ENCODE measurements at places on chromosomes 7 and 10. TPM values are rescaled to one million over a fixed set of nuclear protein-coding genes. Genes with fewer than 3 reads are reported as not detected.
A peak's percentile ranks its signal among the peaks of the same experiment; 100 is the strongest.

DNA sequence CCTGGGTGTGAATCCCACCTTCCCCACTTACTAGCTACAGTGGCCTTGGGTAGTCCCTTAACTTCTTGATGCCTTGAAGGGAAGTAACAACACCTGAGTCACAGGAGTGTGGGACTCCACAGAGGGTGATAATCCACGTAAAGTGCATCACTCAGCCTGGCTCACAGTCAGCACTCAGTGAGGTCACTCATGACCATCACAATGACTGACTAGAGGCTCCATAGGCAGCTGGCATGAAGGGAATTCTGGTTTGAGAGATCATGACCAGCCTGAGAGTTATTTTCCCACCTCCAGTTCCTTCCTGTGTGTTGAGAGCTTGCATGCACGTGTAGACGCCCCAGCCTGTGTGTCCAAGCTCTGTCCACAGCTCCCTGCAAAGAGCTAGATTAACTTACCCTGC is 34.8 kb downstream of the NEUROG3 start:
- no peaks in the 10 kb centered on the region for H3K27me3 ChIP-seq
- DNase-seq = no peak
- no peak overlapping the region for H3K4me3 ChIP-seq
- no peak overlapping the region for H3K27ac ChIP-seq

DNA sequence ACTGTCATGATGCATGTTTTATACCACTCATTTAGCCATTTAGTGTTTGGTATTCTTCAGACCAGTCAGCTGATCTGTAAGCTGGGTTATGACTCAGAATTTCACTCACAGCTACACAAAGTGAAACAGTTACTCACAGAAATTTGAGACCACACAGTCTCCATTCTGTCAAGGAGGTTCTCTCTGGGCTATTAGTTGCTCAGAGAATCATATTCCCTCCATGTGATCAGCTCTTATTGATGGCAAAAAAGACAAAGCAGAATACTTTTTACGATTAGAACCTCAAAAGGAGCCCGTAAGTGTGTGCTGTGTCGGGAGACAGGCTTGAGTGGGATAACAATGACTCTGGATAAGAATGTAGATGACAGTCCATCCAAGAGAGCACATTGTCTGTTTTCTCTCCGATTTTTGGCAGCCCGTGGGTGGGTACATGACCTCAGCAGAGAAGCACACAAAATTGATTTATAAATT is 277.6 kb upstream of the SORCS1 start:
- no peaks in the 10 kb centered on the region for H3K4me1 ChIP-seq
- H3K36me3 ChIP-seq = no peaks in the 10 kb centered on the region
- H3K4me3 ChIP-seq = no peak overlapping the region
- no peak for DNase-seq

- H3K4me1 ChIP-seq = no peaks in the 10 kb centered on the region
- no peaks in the 10 kb centered on the region for H3K27me3 ChIP-seq
- H3K36me3 ChIP-seq = no peaks in the 10 kb centered on the region
- no peak overlapping the region for H3K27ac ChIP-seq
- DNase-seq = no peak
Measured at GRCh38 chr7:22675917-22676343, 51.1 kb upstream of the IL6 start.

DNA sequence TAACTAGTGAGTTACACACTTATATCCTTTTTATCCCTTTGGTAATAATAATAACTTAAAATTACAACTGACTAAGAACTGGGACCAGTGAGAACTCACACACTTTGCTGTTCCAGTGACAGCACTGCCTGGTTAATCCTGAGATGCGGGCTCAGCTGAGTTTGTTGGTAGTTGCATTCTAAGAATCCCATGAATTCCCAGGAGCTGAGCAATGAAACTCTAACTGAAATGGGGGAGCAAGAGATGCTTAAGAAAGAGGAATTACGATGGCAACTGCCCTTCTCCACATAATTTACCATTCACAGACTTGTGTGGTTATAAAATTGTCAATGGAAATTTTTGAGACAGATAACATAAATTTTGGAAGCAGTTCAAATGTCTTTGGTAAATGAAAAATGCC is 659.4 kb downstream of the MAGI2 start:
- H3K4me3 ChIP-seq = no peak overlapping the region
- no peaks in the 10 kb centered on the region for H3K36me3 ChIP-seq
- H3K4me1 ChIP-seq = no peaks in the 10 kb centered on the region
- no peaks in the 10 kb centered on the region for H3K27me3 ChIP-seq
- DNase-seq = no peak

GRCh38 chr10:45408421-45409319 is 34.7 kb downstream of the ALOX5 start:
- H3K27ac ChIP-seq = no peak overlapping the region
- no peak for DNase-seq
- no peaks in the 10 kb centered on the region for H3K36me3 ChIP-seq

- H3K36me3 ChIP-seq = no peaks in the 10 kb centered on the region
- no peak for DNase-seq
- H3K4me3 ChIP-seq = no peak overlapping the region
- no peaks in the 10 kb centered on the region for H3K4me1 ChIP-seq
- H3K27ac ChIP-seq = peak overlapping the region; percentile 61
- H3K27me3 ChIP-seq = no peaks in the 10 kb centered on the region
Measured at GRCh38 chr7:93943816-93944540, 22.4 kb downstream of the GNG11 start.

GRCh38 chr10:73807471-73807870 is 3.9 kb downstream of the NDST2 start:
- no peaks in the 10 kb centered on the region for H3K27me3 ChIP-seq
- no peaks in the 10 kb centered on the region for H3K36me3 ChIP-seq
- no peak for DNase-seq
- no peaks in the 10 kb centered on the region for H3K4me1 ChIP-seq
- no peak overlapping the region for H3K27ac ChIP-seq

DNA sequence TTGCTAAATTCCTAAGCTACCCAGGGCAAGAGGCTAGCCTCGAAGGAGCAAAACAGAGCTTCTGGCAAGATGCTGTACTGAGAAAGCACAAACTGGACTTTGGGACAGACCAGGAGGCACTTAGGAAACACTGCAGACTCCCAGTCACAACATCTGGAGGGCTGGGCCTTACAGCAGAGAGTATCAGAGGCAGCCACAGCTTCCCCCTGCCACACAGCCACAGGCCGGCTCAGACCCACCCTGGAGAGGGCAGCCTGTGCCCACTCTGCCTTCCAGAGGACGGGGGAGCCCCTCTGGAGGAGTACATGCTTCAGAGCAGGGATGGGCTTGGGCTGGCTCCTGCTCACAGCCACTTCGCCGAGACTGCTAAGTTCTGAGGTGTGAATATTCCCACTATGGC is 17.4 kb downstream of the ESYT2 start:
- H3K27me3 ChIP-seq = no peaks in the 10 kb centered on the region
- no peaks in the 10 kb centered on the region for H3K4me1 ChIP-seq
- H3K27ac ChIP-seq = peak overlapping the region; percentile 64
- no peaks in the 10 kb centered on the region for H3K36me3 ChIP-seq

DNA sequence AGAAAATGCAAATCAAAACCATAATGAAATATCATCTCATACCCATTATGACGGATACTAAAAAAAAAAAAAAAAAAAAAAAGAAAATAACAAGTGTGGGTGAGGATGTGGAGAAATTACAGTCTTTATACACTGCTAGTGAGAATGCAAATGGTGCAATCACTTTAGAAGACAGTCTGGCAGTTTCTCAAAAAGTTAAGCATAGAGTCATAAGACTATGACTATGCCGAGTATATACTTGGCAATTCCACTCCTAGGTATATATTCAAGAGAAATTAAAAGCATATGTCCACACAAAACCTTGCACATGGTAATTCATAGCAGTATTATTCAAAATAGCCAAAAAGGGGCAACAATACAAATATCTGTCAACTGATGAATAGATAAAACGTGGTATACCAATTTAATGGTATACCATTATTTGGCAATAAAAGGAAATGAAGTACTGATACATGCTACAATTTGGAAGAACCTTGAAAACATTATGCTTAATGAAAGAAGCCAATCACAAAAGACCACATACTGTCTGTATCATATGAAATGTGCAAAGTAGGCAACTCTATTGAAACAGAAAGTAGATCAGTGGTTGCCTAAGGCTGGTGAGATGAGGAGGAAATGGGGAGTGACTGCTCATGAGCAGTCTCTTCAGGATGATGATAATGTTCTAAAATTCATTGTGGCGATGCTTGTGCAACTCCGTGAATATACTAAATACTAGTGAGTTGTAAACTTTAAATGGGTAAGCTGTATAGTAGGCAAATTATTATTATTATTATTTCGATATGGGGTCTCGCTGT is 90.1 kb upstream of the NANOS1 start:
- no peak overlapping the region for H3K27ac ChIP-seq
- H3K27me3 ChIP-seq = no peaks in the 10 kb centered on the region
- H3K4me1 ChIP-seq = no peaks in the 10 kb centered on the region
- no peaks in the 10 kb centered on the region for H3K36me3 ChIP-seq
- H3K4me3 ChIP-seq = no peak overlapping the region

DNA sequence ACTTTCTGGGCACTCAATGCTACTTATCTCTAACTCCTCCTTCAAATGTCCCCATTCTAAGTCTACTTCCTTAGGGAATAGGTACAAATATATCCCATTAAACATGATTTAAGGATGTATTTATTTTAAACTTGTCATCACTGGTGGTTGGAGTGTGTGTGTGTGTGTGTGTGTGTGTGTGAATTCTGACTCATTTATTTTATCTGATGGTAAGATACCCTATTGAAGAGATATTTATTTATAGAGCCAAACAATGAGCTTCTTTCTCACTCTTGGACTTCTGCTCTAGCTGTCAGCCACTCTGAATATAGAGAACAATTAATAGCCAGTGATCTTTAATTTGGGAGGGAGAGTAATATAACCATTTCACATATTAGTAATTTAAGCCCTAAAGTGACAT is 17.8 kb upstream of the MAGI2 start:
- H3K4me1 ChIP-seq = no peaks in the 10 kb centered on the region
- H3K27ac ChIP-seq = no peak overlapping the region
- DNase-seq = no peak

DNA sequence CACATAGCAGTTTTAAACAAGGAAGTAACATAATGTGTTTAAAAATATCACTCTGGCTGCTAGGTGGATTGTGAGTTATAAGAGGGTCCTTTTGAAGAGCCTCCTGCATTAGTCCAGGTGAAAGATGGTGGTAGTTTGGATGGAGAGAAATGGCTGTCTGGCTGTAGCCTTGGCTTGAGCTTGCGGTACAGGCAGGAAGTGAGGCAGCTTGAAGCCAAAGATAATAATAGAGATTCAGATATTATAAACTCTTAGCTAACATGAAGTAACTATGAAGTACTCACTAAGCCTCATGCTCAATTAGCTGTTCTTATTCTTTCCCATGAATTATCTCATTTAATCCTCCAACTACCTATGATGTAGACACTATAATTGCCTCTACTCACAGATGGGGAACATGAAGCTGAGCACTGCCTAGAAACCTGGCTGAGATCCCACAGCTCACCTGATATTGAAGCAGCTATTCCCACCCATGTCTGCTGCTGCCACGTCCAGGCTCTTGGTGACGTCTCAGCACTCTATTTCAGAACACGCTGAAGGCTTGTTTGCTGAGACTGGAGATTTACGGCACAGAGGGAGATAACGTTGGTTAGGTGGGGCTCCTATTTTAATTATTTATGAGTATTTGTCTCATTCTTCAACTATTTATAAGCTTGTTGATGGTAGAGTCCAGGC is 10.4 kb downstream of the C10orf120 start:
- no peaks in the 10 kb centered on the region for H3K4me1 ChIP-seq
- no peak for DNase-seq
- no peak overlapping the region for H3K4me3 ChIP-seq
- no peak overlapping the region for H3K27ac ChIP-seq
- H3K27me3 ChIP-seq = no peaks in the 10 kb centered on the region

- H3K27me3 ChIP-seq = peaks cover 11% of the 10 kb centered on the region
- H3K4me3 ChIP-seq = no peak overlapping the region
- peaks cover 7% of the 10 kb centered on the region for H3K4me1 ChIP-seq
Measured at GRCh38 chr10:120460776-120461175, 3.7 kb downstream of the PLPP4 start.

GRCh38 chr7:42164881-42165428 is 72.1 kb downstream of the GLI3 start:
- no peaks in the 10 kb centered on the region for H3K36me3 ChIP-seq
- peaks cover 17% of the 10 kb centered on the region for H3K4me1 ChIP-seq
- no peak for DNase-seq
- H3K27me3 ChIP-seq = no peaks in the 10 kb centered on the region

- no peak for DNase-seq
- H3K27me3 ChIP-seq = no peaks in the 10 kb centered on the region
- H3K4me1 ChIP-seq = no peaks in the 10 kb centered on the region
- no peak overlapping the region for H3K27ac ChIP-seq
- no peaks in the 10 kb centered on the region for H3K36me3 ChIP-seq
- no peak overlapping the region for H3K4me3 ChIP-seq
Measured at GRCh38 chr7:140585333-140585732, 55.3 kb downstream of the DENND2A start.

GRCh38 chr7:87359366-87359765 is 13.9 kb downstream of the CROT start:
- no peaks in the 10 kb centered on the region for H3K4me1 ChIP-seq
- H3K27ac ChIP-seq = no peak overlapping the region
- no peaks in the 10 kb centered on the region for H3K27me3 ChIP-seq
- no peak for DNase-seq
- no peak overlapping the region for H3K4me3 ChIP-seq

DNA sequence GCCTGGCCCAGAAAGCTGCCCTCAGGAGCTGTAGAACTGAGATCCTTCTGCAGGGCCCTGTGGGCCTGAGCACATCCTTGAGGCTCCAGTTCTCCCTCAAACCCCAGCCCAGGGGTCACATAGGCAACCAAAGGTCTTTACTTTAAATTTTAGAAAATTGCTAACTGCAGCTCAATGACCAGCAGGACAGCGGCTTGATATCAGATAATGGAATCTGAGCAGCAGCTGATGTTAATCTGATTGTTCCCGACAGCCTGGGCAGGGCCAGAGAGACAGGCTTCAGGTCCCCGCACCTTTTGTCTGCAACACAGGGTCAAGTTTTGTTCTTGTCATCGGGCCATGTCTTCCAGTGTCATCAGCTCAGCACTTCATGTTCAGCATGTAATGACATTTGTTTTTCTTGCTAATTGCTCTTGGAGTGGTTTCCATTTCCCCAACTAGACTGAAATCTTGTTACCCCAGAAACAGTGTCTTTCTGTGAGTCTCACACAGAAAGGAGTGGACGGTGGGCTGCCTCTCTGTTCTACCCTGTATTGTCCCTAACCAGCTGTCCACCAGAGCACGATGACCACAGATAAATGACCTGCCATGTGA is 91.0 kb downstream of the PAXIP1 start:
- H3K27me3 ChIP-seq = peaks cover 3% of the 10 kb centered on the region
- no peaks in the 10 kb centered on the region for H3K4me1 ChIP-seq
- no peaks in the 10 kb centered on the region for H3K36me3 ChIP-seq
- H3K27ac ChIP-seq = no peak overlapping the region

Gene MMD2
- not detected for total RNA-seq

Gene TFEC
- total RNA-seq = 4.4 TPM

Gene C10orf105
- total RNA-seq = 0.07 TPM

Gene CCL24
- total RNA-seq = not detected

Gene RPA3
- total RNA-seq = 19.2 TPM

Gene TMEM273
- total RNA-seq = 13.5 TPM
